Naive thymus-derived CD8-positive, alpha-beta T cell (primary cell): ENCODE measurements at places on chromosomes 2 and 18. TPM values are rescaled to one million over a fixed set of nuclear protein-coding genes. Genes with fewer than 3 reads are reported as not detected.

Gene TMEM198
- polyA plus RNA-seq, result not detected

Gene SCYGR3
- not detected for polyA plus RNA-seq

Gene HOXD10
- polyA plus RNA-seq, result not detected

Gene GKN1
- not detected for polyA plus RNA-seq

DNA sequence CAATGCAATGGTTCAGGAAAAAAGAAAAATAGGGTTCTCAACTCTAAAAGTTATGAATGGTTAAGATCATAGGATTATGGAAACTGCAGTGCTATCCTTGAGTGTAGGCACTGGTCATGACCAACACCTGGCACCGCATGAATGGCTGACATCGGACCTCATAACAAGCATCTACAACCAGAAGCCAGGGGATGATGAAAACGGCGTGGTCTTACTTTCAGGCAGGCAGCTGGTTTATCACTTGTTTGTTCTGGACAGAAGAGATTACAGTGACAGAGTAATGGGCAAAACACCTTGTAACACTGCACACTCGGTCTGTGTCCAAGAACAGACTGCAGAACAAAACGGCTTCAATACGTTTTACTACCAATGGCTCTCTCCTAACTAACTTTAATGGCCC lies 132.8 kb downstream of the STK39 start:
- no peak for DNase-seq

- no peak for DNase-seq
Observed at GRCh38 chr2:170842785-170843184, 26.1 kb downstream of the GAD1 start.

- no peak for DNase-seq
Observed at GRCh38 chr2:238107525-238108422, 7.6 kb downstream of the ESPNL start.

- no peak for DNase-seq
Observed at GRCh38 chr2:241635756-241636155, 1.2 kb downstream of the THAP4 start.

- no peak for DNase-seq
Observed at GRCh38 chr2:199382091-199382490, 75.6 kb downstream of the SATB2 start.

DNA sequence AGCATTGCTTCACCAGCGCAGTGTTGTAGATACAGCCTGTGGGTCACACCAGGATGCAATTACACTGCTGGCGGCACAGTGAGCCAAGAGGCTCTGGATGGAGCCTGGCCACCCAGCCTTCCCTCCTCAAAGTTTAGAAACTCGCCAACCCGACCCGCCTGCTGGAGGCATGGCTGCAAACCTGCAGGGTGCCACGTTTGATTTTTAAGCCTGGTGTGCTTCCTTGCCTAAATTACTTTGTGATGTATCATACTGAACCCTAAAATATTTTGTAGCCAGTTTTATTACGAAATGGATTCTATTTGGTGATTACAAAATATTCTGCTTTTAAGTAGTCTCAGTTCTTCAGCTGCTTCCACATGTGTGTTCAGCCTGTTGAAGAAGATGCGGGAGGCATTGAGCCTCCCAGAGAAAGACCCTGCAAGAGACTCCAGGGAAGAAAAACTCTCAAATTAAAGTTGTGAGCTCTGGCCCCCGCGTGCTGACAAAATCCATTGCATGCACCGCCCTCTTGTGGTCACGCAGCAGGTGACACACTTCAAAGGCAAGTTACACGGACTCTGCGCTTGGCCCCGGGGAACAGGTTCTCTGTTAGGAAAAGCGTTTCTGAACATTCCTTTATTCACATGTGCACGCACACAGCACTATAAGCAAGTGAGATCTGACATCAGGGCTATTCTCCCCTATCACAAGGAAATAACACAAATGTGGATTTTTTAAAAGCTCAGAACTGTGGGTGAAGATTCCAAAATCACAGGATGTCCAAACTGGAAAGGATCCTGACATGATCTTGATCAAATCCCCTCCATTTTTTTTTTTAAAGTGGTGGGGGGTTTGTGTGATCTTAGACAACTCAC lies 63.0 kb upstream of the TWIST2 start:
- DNase-seq, result peak; percentile 53

GRCh38 chr2:8754106-8754776 lies 72.4 kb downstream of the ID2 start:
- no peak for DNase-seq

DNA sequence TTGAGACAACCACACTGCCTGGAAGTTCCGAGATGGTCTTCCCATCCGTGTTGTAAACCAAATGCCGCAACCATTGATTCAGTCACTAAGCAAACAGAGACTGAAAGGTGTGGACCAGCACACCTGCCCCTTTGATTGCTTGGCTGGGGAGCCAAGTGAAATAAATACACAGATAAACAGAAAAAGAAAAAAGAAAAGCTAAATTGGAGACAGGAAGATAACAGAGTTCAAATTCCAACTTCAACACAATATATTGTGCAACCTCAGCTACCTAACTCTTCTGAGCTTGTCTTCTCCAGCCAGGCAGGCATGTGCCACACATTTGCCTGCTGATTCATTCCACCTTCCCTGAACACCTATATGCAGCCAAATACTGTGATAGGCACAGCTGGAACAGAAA lies 110.9 kb downstream of the PID1 start:
- no peak for DNase-seq

DNA sequence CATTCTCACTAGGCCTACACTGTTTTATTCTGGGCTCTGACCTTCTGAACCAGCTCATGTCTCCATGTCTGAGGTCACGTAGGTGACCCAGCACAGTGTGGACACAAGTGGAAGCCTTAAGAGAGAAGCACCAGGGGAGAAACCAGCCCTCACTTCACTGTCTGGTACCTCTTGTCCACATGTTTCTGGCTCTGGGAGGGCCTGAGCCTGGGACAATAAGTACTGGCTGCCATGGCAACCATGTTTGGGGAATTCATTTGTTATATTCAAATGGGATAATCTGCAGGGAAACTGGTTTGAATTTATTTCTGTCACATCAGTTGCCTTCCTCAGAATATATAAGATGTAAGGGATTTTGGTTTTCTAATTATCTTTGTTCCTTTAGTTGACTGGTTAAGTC lies 23.3 kb downstream of the MYO3B start:
- no peak for DNase-seq

DNA sequence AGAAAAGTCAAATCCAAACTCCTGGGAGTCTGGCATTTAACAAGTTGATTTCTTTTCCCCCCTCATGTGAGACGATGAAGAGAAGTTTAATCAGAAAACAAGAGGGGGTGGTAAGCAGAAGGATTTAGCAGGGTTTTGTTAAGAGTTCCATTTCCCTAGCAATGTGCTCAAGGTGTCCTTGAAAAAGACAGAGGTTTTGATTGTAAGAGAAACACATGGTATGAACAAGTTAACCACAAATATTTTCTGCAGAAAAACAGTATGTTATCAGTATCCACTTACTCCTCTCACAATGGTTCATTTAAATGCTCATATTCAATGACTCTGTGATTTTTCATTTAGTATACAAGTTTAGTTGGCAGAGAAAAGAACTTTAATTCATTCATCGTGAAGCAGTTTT lies 26.8 kb downstream of the LAMA1 start:
- DNase-seq, result no peak

DNA sequence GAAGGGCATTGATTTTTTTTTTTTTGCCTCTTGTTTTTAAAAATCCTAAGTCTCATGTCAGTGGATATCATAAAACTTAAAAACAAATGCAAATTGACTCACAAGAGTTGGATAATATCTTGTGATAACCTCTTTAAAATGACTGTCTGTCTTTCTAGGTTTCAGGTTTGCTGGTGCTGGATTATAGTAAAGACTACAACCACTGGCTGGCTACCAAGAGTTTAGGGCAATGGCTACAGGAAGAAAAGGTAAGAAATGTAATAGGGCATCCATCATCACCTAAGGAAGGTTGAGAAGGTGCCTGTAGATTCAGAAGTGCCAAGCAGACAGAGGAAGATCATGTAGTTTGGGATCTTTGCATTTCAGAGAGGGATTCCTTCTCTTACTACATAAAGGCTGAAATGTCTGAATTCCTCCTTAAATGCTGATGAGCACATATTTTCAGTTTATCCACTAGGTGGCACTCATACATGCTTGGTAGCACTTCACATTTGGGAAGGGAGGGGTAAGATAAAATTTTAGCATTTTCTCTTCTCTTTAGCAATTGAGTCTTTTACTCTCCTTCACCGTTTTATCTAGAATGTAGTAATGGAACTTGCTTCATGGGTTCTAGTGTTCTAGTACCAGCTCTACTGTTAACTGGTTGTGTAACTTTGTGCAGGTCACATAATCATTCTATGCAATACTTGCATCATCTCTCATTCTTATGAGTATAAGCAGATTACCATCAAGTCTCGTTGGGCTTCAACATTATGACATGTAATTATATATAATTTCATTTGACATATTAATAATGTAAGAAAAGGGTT lies 21.1 kb downstream of the CPS1 start:
- no peak for DNase-seq

DNA sequence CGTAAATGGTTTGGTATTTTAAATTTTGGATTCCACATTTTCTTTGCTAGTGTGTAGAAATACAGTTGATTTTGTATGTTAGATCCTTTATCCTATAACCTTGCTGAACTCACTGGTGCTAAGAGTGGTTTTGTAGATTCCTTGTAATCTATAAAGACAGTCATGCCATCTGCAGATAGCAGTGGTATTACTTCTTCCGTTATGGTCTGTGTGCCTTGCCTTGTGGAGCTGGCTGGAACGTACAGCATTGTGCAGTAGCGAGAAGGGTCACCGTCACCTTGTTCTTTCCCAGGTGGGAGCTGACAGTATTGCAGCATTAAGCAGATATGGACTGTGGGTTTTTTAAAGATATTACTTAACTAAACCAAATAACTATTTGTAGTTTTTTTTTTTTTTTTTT lies 33.7 kb downstream of the ATP9B start:
- no peak for DNase-seq

DNA sequence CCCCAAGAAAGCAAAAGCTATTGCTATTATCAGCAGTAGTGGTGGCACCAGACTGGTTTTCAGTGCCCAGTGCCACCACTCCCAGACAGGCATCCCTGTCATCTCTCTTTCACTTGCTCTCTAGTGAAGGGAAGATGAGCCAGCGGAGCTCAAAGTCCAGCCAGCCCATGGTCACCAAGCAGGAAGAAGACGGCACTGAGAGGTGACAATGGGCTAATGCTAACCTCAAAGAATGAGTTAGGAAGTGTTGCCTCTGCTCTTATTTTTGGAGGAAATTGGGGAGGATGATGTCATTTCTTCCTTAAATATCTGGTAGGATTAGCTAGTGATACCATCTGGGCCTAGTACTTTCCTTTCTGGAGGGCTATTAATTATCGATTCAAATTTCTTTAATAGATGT lies 1.7 kb downstream of the SP140 start:
- no peak for DNase-seq

DNA sequence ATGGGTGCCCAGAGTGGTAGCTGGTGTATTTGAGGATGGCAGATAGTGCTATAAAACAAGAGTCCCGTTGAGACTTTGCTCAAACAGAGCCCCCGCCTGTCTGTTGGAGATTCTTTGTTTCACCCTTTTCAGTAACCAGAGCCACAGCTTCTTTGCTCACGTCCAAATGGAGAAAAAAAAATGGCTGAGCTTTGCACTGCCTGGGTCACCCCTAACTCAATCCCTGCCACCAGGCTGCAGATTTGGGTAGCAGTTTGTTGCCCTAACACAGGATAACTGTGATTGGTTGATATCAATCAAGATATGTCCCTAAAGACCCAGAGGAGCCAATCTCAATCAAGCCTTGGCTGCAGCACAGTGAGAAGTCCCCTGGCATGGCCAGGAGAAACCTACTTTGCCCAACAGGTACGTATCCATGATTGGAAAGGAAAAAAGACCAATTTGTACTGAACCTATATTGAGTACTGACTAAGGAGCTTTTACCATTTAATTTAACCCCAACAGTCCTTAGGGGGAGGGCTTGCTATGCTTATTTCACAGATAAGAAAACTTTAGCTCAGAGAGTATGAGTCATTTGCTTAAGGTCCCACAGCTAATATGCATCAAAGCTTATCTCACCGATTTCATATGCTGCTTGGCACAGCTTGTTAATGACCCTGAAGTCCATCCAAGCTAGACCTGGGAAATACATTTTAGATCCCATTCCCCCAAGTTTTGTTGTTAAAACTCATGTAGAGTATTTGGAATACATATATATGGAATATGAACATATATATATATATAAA lies 72.0 kb upstream of the SH3BP4 start:
- no peak for DNase-seq

DNA sequence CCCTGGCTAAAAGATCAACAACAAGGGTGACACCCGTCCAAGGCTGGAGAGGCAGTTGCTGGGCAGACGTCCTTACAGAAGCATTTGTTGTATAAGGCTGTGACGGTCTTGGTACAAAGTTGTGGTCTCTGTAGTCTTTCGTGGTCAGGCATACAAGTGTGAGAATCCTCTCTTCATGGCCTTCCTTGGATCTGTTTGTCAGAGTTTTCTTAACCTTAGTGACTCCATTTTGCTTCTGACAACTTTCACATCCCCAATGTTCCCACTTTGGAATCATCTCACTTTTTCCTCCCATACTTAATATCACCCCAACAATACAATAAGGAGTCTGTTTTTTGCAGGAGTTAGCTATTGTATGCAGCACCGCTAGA lies 72.7 kb upstream of the ZCCHC2 start:
- no peak for DNase-seq

DNA sequence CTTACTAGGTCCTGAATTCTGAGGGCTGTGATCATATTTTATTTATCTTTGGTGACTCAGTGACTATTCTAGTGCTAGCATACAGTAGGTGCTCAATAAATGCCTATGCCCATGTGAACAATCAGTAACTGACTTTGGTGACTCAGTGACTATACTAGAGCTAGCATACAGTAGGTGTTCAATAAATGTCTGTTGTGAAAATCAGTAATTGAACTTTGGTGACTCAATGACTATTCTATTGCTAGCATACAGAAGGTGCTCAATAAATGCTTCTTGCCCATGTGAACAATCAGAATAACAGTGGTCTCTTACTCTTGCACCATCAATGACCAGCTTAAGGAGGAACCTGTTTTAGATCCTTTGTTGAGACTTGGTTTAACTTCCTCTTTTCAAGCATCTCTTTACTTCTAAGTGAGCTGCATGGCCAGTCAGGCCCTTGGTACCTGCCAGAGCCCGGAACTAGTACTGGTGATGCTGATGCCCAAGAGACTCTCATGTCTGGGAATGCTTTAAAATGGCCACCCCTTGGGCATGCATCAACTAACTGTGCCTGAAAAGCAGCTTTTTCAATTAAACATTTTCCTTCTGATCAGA lies 214.9 kb upstream of the SPRED2 start:
- no peak for DNase-seq

- DNase-seq, result no peak
Observed at GRCh38 chr18:77022556-77022955, 110.0 kb downstream of the MBP start.

DNA sequence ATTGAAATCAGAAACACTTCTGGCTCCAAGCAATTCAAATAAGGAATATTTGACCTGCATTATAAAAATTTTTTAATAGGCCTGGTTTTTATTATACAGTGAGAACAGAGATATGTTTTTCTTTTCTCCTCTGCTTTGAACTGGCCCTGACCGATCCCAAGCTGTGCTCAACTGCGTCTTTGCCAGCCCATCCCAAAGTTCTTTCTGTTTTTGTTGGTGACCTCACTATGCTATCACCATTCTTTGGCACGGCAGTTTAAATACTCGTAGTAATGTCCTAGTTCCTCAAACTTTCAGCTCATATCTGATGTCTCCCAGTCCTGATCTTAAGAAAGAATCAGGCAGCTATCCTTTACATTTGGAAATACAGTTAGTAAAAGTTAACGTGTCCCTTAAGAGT lies 42.3 kb upstream of the NETO1 start:
- no peak for DNase-seq
